Endodermal cell (in vitro differentiated cells): ENCODE measurements at places on chromosomes 11 and 22.
A peak's percentile ranks its signal among the peaks of the same experiment; 100 is the strongest.

DNA sequence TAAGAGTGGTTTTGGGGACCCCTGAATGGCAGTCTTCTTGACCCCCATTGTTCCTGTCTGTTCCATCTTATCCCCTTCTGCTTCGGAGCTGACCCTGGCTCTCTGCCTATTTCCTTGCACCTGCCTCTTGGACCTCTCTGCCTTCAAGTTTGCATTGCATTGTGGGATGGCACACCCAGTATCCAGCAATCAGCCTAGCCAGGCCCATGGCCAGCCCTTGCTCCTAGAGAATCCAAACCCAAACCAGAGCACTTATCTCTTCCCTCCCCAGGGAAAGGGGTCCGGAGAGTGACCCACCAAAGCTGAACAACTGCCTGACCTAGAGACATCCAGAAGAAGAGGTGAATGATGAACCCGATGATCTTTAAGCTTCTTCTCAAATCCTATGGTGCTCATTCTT lies 607.3 kb upstream of the CADM1 start:
- peak; percentile 10 for DNase-seq

DNA sequence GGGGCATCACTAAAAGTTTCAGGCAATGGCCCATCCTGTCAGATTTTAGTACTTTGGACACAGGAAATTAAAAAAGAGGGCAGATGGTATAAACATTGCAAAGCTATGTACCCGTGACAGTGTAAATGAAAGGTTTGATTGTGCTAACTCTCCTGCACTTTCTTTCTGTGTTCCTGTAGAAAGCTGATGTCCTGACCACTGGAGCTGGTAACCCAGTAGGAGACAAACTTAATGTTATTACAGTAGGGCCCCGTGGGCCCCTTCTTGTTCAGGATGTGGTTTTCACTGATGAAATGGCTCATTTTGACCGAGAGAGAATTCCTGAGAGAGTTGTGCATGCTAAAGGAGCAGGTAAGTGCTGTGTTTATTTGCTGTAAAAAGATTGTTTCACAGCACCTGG lies 10.3 kb downstream of the CAT start:
- DNase-seq, result no peak

DNA sequence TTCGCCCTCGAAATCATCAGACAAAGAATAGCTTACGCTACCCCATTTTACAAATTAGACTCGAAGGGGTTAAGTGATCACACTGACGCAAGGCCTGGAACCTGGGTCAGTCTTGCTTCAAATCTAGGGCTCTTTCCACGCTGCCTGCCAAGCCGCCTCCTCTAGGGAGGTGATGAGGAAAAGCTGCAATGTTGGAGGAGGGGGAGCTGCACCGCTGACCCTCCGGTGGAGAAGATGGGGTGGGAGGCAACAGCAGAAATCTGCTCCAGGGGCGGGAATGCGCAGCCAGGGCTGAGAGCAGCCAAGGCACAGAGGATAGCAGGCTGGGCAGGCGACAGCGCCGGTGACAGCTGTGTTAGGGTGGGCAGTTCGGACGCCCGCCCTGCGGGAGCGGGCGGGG lies 595 bp downstream of the SYVN1 start:
- peak; percentile 61 for DNase-seq

DNA sequence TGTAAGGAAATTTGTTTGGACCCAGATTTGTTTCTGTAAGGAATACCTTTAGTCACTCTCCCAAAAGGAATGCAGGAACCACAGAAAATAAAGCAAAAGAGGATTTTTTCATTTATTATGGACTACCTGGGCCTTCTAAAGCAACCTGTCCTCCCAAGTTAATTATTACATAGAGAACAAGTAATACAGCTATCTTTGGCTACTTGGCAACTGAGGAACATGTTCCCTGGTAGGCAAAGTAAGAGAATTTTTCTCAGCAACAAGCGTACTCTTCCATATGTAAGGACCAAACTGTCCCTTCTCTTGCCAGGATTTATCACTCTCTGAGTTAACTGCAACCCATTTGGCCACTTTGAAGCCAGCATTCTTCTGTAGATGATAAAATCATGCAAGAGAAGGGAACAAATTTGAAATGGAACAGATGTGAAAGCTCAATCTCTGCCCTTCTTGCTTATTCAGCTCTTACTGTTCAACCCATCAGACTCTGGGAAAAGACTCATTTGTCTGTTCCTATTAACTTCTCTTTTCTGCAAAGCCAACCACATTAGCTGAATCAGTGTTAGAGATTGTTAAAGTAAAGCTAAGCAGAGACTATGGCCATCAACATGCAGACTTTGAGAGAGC lies 190.2 kb downstream of the SWAP70 start:
- DNase-seq, result no peak

GRCh38 chr11:46047520-46047919 lies 73.7 kb downstream of the PHF21A start:
- no peak for DNase-seq

- no peak for DNase-seq
Observed at GRCh38 chr11:100640646-100641045, 46.4 kb upstream of the ARHGAP42 start.

DNA sequence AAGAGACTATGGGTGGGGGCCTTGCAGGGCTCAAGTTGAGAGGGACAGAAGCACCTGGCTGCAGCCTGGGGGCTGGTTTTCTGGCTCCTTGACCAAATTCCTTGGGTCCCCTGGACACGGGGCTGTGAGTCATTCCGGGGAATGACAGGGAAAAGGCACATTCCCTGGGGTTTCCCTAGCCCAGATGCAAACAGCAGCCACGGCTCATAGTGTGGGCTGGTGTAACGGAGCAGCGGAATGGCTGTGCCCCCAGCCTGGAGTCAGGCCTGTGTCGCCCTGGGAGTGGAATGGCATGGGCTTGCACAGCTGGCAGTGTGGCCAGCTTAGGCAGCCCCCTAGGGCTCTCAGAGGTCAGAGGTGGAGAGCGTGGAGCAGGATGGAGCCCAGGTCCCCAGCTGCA lies 77.6 kb upstream of the KCNQ1OT1 start:
- peak; percentile 44 for DNase-seq

- no peak for DNase-seq
Observed at GRCh38 chr11:48043991-48044512, 63.7 kb downstream of the PTPRJ start.

DNA sequence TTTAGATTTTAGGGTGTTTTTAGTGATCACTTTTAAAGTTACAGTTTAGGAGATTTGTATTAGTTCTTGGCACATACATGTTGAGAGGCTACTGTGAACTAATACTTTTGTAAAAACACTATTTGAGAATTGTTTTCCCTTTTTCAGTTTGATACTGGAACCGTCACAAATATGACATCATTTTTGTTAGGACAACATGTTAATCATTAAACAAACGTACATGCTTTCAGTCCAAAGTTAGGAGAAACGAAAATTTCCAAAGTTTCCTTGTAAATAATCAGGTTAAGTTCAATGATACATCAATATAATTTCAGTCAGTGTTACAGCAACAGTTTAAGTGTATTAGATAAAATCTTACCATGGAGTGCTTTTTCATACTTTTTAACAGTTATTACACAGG lies 53.1 kb downstream of the SPECC1L start:
- no peak for DNase-seq

DNA sequence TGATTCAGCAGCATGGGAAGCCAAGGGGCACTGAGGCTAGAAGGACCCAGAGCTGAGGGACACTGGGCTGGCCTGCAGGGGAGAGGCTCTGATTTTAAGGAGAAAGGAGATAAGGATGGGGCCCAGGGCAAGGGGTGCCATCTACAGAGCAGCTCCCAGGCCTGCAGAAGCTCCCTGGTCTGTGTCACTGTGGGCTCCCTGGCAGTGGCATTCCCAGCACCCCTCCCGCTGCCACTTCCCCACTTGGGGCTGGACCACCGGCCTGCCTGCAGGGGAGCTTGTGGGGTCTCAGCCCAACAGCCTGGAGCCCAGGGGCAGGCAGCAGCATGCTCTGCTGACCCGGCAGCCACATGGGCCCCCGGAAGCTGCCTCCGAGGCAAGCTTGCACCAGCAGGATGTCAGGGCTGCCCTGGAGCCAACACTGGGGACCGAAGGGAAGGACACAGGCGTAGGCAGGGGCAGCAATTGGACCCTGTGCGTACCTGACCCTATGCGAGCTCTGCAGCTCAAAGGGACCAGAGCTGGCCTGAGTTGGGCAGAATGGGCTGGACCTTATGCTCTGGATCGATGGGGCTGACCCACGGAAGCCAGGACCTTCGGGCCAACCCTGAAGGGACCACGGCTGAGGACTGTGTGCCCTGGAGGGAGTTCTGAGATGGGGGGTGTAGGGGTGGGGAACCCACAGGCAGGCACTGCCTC lies 35.4 kb upstream of the WNT7B start:
- no peak for DNase-seq

- DNase-seq, result no peak
Observed at GRCh38 chr11:120132645-120133185, 5.2 kb downstream of the TRIM29 start.

GRCh38 chr11:83836065-83836464 lies 549.9 kb upstream of the CCDC90B start:
- no peak for DNase-seq
